Mammary epithelial cell (primary cell): ENCODE measurements at places on chromosomes 16 and 17. TPM values are rescaled to one million over a fixed set of nuclear protein-coding genes. Genes with fewer than 3 reads are reported as not detected.

The ATF7IP2 gene
- polyA plus RNA-seq: 2.3 TPM

The RGS11 gene
- polyA plus RNA-seq: 0.14 TPM

The ESRP2 gene
- 35.4 TPM for polyA plus RNA-seq

The CDH5 gene
- polyA plus RNA-seq: 0.03 TPM

The KRTAP4-4 gene
- not detected for polyA plus RNA-seq

The KRT33B gene
- polyA plus RNA-seq: 0.06 TPM

The HS3ST3B1 gene
- polyA plus RNA-seq: 1.5 TPM

The MT1X gene
- 1,069 TPM for polyA plus RNA-seq

The CD2BP2 gene
- polyA plus RNA-seq: 30.8 TPM

The NUP88 gene
- 75.0 TPM for polyA plus RNA-seq

The KRT28 gene
- not detected for polyA plus RNA-seq

The ABCA9 gene
- polyA plus RNA-seq: 0.02 TPM

The KRTAP9-8 gene
- polyA plus RNA-seq: not detected

The AOC2 gene
- 0.57 TPM for polyA plus RNA-seq

The RNF157 gene
- 0.07 TPM for polyA plus RNA-seq

The IL17C gene
- polyA plus RNA-seq: 0.06 TPM

The ARL5C gene
- not detected for polyA plus RNA-seq

The TEKT1 gene
- not detected for polyA plus RNA-seq

The NGFR gene
- 33.5 TPM for polyA plus RNA-seq

The TLCD3B gene
- polyA plus RNA-seq: 0.15 TPM

The DPEP2 gene
- not detected for polyA plus RNA-seq

The CD68 gene
- 39.4 TPM for polyA plus RNA-seq

The SLFN14 gene
- not detected for polyA plus RNA-seq

The ADAM11 gene
- polyA plus RNA-seq: 0.03 TPM

The YPEL2 gene
- polyA plus RNA-seq: 1.7 TPM

The PCYT2 gene
- polyA plus RNA-seq: 51.6 TPM

The SPATA32 gene
- not detected for polyA plus RNA-seq

The MYH8 gene
- not detected for polyA plus RNA-seq

The CDH16 gene
- polyA plus RNA-seq: 0.45 TPM

The RAB40C gene
- 6.4 TPM for polyA plus RNA-seq

The SPHK1 gene
- polyA plus RNA-seq: 121 TPM

The AMZ2 gene
- 83.9 TPM for polyA plus RNA-seq

The NPIPA5 gene
- 0.42 TPM for polyA plus RNA-seq

The C16orf86 gene
- 0.80 TPM for polyA plus RNA-seq

The CCL17 gene
- not detected for polyA plus RNA-seq

The CUEDC1 gene
- polyA plus RNA-seq: 9.2 TPM

The KIAA0513 gene
- 3.4 TPM for polyA plus RNA-seq

The GAST gene
- 0.94 TPM for polyA plus RNA-seq

The CCL16 gene
- polyA plus RNA-seq: not detected

The SYNRG gene
- 8.0 TPM for polyA plus RNA-seq

The KRT15 gene
- polyA plus RNA-seq: 2,083 TPM

The NOS2 gene
- not detected for polyA plus RNA-seq

The KIF18B gene
- polyA plus RNA-seq: 20.9 TPM

The KIF1C gene
- polyA plus RNA-seq: 56.5 TPM

The DNASE1L2 gene
- 0.34 TPM for polyA plus RNA-seq

The GNG13 gene
- not detected for polyA plus RNA-seq

The ARHGAP27 gene
- 18.5 TPM for polyA plus RNA-seq

The FOXK2 gene
- 36.6 TPM for polyA plus RNA-seq

The CDYL2 gene
- polyA plus RNA-seq: 0.11 TPM

The DPEP3 gene
- polyA plus RNA-seq: not detected

The CETP gene
- polyA plus RNA-seq: not detected

The HYDIN gene
- polyA plus RNA-seq: 0.87 TPM

The CCL22 gene
- polyA plus RNA-seq: 0.02 TPM

The HOXB4 gene
- polyA plus RNA-seq: 0.01 TPM

The SOX15 gene
- 49.4 TPM for polyA plus RNA-seq
